ENCODE measurements at places on chromosomes 2 and 18.

DNA sequence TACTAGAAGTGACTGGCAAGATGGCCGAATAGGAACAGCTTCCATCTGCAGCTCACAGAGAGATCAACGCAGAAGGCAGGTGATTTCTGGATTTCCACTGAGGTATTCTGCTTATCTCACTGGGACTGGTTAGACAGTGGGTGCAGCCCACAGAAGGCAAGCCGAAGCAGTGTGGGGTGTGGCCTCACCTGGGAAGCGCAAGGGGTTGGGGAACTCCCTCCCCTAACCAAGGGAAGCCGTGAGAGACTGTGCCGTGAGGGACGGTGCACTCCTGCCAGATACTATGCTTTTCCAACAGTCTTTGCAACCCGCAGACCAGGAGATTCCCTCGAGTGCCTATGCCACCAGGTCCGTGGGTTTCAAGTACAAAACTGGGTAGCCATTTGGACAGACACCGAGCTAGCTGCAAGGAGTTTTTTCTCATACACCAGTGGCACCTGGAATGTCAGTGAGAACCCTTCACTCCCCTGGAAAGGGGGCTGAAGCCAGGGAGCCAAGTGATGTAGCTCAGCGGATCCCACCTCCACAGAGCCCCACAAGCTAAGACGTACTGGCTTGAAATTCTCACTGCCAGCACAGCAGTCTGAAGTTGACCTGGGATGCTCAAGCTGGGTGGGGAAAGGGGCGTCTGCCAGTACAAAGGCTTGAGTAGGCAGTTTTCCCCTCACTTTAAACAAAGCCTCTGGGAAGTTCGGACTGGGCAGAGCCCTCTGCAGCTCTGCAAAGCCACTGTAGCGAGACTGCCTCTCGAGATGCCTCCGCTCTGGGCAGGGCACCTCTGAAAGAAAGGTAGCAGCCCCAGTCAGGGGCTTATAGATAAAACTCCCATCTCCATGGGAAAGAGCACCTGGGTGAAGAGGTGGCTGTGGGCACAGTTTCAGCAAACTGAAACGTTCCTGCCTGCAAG, 40.1 kb downstream of the PLEK start:
- DNase-seq: no peak

DNA sequence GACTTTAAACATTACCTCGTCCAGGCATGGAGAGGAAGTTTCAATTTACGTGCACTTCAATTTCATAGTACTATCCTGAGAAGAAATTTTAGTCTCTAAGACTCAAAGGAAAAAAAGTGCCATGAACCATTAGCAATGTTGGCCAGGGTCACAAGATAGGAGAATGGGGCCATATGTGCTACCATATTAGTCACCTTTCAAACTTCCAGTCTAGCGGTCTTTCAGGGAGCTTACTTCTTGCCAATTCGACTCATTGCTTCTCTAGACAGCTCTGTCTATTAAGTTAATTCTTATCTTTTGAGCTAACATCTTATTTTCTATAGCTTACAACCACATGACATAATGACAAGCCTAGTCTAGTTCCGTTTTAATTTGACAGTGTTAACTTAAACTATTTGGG, 129.1 kb downstream of the ANKRD44 start:
- DNase-seq: no peak

DNA sequence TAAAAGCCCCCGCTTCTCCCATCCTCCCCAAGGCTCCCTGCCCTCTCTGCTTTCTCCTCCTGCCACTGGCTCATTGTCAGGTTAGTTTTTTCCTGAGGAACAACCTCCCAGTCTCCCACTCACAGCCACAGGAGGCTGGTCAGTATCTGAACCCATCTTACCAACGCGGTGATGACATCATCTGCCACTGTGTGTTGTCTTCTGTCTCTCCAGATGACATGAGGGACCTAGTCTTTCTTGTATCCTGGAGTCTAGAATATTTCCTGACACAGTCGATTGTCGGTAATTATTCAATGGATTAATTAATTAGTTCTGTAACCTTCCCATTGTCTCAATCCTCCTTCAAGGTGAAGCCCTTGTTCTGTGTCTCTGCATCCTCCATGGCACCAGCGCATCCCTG, 290.2 kb downstream of the GALR1 start:
- no peak for DNase-seq

- DNase-seq: no peak
These were observed 32.3 kb upstream of the SALL3 start for GRCh38 chr18:78947291-78947690.

- no peak for DNase-seq
These were observed 40.7 kb downstream of the VIT start for GRCh38 chr2:36737131-36737750.

- DNase-seq: no peak
These were observed 102.2 kb upstream of the ASB18 start for GRCh38 chr2:236366397-236366796.

GRCh38 chr2:14941151-14941631, 308.7 kb downstream of the LRATD1 start:
- DNase-seq: no peak

DNA sequence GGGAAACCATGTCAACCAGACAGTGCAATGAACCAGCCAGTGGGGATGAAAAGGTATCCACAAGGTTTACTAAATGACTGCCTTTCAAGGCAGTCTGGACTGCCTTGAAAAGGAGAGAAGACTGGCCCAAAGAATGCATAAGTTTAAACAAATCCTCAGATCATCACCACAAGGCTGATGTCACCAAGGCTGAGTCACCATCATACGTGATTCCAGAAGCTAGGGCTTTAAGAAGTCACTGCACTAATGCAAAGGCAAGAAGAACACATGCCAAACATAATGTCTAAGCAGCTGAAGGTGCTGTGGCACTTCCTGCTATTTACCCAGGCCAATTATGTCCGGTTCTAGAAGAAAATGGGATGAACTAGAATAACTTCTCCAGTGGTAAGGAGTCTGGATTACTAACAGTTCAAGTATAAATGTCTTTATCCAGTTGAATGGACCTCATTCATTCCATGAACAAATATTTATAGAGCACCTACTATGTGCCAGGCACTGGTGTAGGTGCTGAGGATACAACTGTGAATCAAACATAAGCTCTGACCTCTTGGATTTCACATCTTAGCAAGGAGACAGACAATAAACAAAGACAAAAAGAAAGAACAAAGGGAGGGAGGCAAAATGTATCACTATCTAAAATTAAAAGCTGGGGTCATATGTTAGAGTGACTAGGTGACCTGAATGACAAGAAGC, 37.6 kb upstream of the ONECUT2 start:
- DNase-seq: no peak

- DNase-seq: no peak
These were observed 760.3 kb upstream of the SOX11 start for GRCh38 chr2:4931721-4932365.

GRCh38 chr2:29123617-29124349, 8.6 kb downstream of the CLIP4 start:
- DNase-seq: no peak

DNA sequence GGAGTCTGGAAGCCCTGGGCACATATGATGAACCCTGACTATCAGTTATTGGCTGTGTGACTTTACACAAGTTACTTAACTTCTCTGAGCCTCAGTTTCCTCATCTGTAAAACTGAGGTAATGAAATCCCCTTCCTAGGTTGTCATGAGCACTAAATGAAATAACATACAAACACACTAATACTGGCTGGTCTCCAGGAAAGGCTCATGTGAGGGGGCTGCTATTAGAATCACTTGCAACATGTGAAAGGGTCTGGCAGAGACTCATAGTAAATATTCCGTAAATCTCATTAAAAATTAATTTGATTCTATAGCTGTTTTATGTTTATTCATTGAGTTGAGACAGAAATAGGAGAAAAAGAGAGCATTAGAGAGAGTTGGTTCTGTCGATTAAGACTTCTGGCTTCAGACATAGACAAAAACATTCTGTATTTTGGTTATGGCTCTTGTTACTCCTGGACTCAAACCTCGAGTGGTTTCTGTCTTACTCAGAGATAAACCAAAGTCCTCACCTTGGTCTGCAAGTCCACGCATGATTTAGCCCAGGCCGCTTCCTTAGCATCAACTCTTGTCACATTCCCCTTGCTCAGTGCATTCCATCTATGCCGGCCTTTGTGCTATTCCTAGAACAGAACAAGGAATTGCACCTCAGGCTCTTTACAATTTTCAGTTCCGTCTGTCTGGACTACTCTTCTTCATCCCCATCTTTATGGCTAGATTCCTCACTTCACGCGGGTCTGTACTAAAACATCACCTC, 139.1 kb downstream of the NXPH2 start:
- no peak for DNase-seq

DNA sequence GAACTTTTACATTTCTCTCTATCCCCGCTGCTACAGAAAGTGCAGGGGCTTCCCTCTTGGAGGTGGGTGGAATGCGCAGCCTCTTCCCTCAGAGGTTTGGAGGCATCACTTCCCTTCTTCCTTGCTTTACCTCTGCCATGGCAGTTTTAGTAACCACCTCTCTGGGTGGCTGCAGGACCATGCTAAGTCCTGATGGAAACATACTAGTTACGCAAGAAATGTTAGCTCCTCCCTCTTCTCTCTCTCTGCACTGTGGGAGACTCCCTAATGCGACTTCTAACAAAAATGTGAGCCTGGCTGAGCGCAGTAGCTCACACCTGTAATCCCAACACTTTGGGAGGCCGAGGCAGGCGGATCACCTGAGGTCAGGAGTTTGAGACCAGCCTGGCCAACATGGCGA, 116.8 kb upstream of the RAB6C start:
- no peak for DNase-seq

DNA sequence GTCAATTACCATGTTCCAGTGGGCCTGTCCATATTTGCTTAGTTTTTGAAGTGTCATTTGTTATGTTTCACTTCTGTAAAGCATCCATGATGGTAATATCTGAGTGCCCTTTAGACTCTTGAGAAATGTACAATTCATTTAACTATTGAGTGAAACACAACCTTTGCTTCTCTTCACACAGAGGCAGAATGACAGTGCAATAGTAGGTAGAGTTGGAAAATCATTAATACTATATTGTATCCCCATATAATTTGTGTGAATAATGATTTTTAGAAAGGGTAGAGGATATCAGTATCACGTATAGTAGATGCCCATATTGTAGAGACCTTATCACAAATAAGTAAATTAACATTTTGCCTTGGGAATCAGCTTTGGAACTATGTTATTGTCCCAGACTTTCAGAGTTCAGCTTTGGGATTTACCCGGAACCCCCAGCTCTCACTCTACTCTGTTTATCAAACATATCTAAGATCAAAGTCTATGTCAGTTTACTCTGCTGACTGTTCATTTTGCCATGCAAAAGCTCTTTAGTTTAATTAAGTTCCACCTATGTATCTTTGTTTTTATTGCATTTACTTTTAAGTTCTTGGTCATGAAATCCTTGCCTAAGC, 172.7 kb upstream of the NOL4 start:
- DNase-seq: no peak

DNA sequence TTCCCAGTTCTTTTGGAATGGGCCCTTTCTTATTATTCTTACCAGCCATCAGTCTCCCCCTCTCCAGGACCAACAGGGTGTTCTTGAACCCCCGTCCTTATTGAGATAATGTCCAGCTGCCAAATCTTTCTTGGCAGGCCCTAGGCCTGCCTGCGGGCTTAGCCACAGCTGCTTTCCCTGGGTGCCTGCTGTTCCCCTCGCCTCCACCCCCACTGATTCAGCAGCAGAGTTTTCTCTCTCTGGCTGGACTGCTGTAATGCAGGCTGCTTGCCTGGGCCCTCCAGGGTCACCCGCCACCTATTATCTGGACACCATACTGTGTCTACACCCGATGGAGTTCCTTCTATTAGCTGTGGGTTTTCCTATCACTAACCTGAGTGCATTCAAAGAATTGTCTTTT, 395.4 kb upstream of the ATP5MC3 start:
- DNase-seq: no peak

GRCh38 chr18:69948919-69949537, 1.4 kb upstream of the CD226 start:
- no peak for DNase-seq

- DNase-seq: no peak
These were observed 19.4 kb downstream of the PSMD14 start for GRCh38 chr2:161327582-161327981.
